Activated naive CD4-positive, alpha-beta T cell treated with anti-CD3 and anti-CD28 coated beads, Interleukin-2, amount 50 U/mL, for 16 hours (primary cell): ENCODE measurements at places on chromosomes 12 and 14.

- DNase-seq, result no peak
Measured at GRCh38 chr12:92784356-92784755, 81.6 kb downstream of the PLEKHG7 start.

GRCh38 chr14:54709867-54710266, 142.9 kb downstream of the SAMD4A start:
- no peak for DNase-seq

DNA sequence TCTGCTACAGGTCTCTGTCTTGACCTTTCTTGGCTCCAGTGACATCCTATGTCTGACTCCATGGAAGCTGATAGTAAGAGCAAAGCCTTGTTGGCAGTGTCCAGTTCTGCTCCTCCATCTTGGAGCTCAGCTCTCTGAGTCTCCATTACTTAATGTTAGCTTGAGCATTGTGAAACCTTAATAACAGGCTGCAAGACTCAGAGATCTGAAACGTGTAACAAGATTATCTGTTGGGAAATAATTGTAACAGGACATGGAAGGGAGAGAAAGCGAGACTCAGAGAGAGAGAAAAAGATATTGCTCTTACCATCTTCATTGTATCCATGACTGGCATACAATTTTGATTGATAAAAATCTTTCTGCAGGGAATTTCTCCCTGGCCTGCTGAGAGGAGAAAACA, 1365.7 kb downstream of the AACS start:
- DNase-seq, result no peak

DNA sequence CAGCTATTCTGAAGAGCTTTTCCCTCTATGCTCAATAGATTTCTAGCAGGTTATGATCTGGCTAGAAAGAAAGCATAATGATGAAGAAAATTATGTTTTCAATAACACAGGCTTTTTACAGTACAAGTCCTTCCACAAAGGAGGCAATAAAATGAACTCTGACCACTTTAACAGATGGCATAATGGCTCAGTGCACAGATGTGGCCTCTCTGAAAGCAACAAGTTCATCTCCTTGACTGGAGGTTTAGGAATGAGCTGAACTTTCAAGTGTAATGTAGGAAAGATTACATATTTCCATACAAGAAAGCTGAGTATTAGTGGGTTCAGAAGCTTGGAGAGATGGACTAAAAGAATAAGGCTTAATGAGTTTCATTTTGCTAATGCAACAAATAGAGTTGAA, 147.4 kb downstream of the EFCAB11 start:
- DNase-seq, result no peak

GRCh38 chr12:92068459-92068858, 77.2 kb downstream of the BTG1 start:
- no peak for DNase-seq

DNA sequence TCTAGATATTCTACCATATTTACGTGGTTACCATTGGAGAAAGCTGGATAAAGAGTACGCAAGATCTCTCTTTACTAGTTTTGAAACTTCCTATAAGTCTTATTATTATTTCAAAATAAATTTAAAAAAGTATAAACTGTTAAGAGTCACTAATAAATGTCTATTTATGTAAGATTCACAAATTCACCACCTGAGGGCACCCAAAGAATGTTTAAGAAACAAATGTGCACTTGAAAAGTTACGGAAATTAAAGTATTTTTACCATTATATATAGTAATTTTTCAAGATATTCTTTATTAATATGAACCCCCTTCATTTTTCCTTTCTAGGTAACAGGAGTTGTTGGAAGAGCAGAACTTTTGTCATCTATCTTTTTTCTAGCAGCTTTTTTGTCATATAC, 11.9 kb downstream of the TMTC3 start:
- no peak for DNase-seq

- DNase-seq, result no peak
Measured at GRCh38 chr12:3622021-3622821, 130.7 kb downstream of the CRACR2A start.

GRCh38 chr14:37665479-37665878, 70.0 kb downstream of the TTC6 start:
- no peak for DNase-seq

- DNase-seq, result no peak
Measured at GRCh38 chr14:32044454-32044853, 32.6 kb upstream of the ARHGAP5 start.

- no peak for DNase-seq
Measured at GRCh38 chr12:49200919-49201594, 12.2 kb upstream of the TUBA1A start.

GRCh38 chr12:128442096-128442495, 175.1 kb downstream of the TMEM132C start:
- DNase-seq, result no peak

DNA sequence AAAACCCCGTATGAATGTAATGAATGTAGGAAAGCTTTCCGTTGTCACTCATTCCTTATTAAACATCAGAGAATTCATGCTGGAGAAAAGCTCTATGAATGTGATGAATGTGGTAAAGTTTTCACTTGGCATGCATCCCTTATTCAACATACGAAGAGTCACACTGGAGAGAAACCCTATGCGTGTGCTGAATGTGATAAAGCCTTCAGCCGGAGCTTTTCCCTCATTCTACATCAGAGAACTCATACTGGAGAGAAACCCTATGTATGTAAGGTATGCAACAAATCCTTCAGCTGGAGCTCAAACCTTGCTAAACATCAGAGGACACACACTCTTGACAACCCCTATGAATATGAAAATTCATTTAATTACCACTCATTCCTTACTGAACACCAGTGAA, 23.8 kb downstream of the ZNF891 start:
- no peak for DNase-seq

DNA sequence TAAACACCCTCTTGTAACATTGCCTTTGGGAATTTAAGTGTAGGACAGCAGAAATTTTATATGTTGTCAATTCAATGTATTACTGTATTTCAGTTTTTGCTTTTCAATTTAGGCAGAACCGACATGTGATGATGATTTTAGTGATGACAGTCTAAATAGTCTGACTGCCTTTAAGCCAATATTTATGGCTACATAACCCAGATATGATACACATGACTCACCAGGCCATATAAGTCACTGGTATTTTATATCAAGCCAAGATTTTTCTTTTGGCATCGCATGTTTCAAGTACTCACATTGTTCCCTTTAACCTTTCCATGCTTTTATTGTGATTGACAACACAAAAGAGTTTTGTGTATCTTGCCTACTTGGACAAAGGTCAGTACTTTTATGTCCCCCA, 13.6 kb upstream of the PPM1A start:
- DNase-seq, result no peak

- DNase-seq, result no peak
Measured at GRCh38 chr12:88658009-88658408, 77.7 kb upstream of the KITLG start.

DNA sequence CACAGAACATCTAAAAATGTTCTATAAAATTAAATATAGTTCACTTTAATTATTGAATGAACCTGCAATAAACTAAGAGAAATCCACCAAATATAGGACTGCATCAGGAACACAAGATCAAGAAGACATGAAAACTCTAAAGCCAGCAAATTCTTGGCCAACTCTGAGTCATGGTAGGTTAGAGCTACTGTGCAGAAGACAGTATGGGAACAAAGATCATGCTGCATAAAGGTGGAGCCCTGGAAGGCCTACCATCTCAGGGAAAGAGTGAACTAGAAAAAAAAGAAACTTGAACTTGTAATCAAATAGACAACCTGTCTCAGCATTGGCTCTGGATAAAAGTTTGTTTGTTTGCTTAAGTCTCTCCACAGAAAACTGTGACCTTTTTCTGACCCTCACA, 66.9 kb upstream of the CNOT2 start:
- DNase-seq, result no peak

- DNase-seq, result no peak
Measured at GRCh38 chr14:54673193-54674045, 106.5 kb downstream of the SAMD4A start.

GRCh38 chr14:95651821-95652583, 34.2 kb upstream of the TCL1B start:
- no peak for DNase-seq

- no peak for DNase-seq
Measured at GRCh38 chr12:131137836-131138637, 184.3 kb downstream of the ADGRD1 start.

GRCh38 chr14:88004506-88005036, 364 bp upstream of the GPR65 start:
- no peak for DNase-seq

DNA sequence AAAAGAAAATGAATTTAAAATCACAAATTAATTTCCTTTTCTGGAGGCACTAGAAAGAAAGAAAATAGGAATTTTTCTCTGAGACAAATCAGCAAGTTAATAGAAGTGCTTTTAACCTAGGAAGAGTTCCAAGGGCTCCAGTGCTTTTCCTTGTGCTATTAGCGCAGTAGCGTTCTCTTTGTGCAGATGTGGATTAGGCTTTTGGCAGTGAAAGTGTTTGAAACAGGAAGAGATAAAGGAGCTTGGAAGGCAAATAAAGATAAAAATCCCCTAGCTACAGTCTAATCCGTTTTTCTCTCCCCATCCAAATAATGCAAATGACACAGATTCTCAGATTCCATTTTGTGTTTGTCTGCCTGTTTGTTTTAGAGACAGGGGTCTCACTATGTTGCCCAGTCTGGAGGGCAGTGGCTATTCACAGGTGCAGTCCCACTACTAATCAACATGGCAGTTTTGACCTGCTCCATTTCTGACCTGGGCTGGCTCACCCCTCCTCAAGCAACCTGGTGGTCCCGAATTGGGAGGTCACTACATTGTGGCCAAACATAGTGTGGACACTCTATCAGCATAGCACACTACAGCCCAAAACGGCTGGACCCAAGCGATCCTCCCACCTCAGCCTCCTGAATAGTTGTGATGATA, 166.1 kb downstream of the PAWR start:
- no peak for DNase-seq

DNA sequence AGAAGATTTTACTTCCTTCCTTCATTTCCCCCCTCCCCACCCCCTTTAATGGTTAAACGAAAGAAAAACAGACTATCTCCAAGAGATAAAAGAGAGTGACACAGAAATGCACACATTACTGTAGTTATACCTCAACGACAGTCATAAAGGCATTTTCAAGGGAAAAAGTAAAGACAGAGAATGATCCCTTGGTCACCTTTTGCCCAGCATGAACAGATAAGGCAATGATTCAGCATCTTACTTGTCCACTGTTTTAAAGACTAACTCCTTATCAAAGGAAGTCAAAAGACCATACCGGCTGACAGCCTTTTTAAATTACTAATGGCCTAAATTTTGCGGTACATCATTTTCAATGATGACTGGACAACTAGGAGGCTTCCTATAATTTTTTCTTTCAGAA, 326.6 kb downstream of the PAWR start:
- no peak for DNase-seq

GRCh38 chr12:45726603-45727300, 2.8 kb upstream of the ARID2 start:
- DNase-seq, result peak; percentile 35

DNA sequence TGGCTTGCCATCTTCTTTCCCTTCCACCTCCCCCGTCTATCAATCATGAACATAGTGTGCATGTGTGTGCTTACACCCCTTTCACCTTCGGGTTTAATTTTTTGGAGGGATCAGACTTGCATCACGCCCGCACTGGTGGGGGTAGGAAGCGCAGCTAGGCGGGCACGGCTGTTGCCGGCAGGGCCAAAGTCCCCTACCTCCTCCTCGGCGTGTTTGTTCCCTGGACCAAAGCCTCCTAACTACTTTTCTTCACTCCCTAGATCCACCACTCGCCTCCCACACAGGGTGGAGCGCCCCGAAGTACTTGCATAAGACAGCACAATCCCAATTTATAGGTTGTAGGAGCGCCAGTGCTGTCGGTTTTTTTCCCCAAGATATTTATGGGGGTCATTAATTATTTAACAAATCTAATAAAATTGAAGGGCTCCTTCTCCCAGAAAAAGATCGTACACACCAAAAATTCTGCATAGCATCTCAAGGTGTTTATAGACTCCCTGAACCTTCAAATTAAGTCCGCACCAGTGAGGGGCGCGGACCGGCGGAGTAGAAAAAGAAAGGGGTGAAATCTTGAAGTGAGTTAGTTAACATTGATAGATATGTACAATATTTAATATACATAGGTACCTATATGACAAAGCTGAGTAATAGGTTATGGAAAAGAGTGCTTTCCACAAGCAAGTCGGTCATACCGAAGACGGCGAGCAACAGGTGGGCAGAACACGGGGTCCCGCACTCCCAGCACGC, 717 bp downstream of the PKP2 start:
- no peak for DNase-seq

DNA sequence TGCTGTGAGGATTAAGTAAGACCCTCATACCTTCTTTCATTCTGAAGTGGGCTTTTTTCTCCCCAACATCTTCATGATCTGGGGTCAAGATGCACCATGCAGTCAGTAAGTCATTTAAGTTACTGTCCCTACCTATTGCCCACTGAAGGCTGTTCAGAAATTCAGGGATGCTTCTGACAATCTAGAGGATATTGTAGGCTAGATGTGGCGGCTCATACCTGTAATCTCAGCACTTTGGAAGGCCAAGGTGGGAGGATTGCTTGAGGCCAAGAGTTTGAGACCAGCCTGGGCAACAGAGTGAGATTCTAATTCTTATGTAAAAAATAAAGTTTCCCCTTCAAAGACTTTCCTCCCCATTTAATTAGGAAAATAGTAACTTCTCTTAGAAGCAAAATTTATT, 28.7 kb downstream of the PHETA1 start:
- DNase-seq, result no peak

GRCh38 chr14:23443881-23444280, 8.4 kb upstream of the MYH7 start:
- DNase-seq, result no peak

GRCh38 chr12:94372461-94372860, 87.2 kb downstream of the CEP83 start:
- no peak for DNase-seq

- DNase-seq, result no peak
Measured at GRCh38 chr14:100883789-100884101, 19.8 kb downstream of the RTL1 start.

DNA sequence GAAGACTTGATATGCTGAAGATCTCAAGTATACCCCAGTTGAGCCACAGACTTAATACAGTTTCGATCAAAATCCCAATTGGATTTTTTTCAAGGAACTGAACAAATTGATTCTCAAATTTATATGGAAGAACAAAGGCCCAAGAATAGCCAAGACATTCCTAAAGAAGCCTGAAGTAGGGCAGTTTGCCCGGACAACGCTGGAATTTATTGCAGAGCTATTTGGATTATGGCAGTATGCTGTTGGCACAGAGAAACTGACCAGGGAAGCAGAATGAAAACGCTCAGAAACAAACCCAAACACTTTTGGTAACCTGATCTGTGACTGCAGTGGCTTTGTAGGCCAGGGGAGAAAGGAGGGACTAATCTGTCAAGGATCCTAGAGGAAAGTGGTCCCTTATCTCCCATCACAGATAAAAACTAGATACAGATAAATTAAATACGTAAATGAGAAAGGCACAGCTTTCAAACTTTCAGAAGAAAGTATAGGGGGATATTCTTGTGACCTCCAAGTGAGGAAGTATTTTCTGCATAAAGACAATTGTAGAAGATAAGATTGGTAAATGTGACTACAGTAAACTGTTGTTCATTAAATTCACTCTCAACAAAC, 35.9 kb upstream of the GSC start:
- DNase-seq, result no peak

GRCh38 chr12:102879144-102879763, 37.8 kb downstream of the PAH start:
- DNase-seq, result no peak

- DNase-seq, result no peak
Measured at GRCh38 chr12:15757553-15758255, 31.5 kb downstream of the EPS8 start.

- no peak for DNase-seq
Measured at GRCh38 chr12:113104953-113105510, 30.5 kb downstream of the RASAL1 start.

GRCh38 chr14:100748944-100749343, 22.3 kb downstream of the DLK1 start:
- DNase-seq, result no peak

- DNase-seq, result no peak
Measured at GRCh38 chr14:30869551-30870155, 4.7 kb upstream of the COCH start.
